Right atrium auricular region (tissue), 2 donors: ENCODE measurements at places on chromosomes 2 and 18. TPM values are rescaled to one million over a fixed set of nuclear protein-coding genes. Genes with fewer than 3 reads are reported as not detected.

DNA sequence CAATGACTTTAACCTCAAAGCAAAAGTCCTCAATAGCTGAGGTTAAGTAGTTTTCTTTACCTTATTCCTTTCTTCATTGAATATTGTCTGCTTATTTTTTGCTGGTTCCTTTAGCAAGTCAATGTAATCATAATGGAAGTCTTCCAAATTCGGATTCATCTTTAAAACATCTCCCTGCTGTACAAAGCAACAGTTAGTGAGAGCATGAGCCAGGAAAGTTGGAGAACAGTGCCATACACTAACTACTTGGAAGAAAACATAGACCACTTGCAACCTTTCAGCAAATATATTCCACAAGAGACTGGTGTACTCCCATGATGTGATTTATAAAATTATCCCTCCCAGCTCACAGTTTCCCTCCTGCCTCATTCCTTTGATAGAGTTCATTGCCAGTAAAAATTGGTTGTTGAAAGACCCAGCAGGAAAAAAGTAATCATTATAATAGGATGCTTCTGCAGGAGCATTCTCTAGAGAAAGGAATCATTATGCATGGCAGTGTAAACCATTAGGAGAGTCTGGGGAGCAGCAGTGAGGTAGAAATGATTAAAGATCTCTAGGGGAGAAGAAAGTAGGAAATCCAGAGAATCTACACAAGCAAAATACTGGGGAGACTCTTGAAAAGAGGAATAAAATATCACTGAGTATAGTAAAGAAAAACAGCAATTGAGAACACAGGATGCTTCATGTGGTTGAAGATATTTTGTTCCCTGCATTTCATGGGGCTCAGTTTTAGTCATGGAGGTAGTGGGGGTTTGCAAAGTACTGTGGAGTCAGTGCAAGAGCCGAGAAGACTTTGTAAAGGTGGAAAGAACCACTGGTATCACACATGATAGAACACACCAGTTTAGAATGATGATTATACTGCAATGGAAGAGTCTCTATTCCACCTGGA, 38.6 kb upstream of the TTN start:
- H3K27ac ChIP-seq = no peak overlapping the region
- H3K4me3 ChIP-seq = no peak overlapping the region
- H3K27me3 ChIP-seq = no peaks in the 10 kb centered on the region
- DNase-seq = no peak

DNA sequence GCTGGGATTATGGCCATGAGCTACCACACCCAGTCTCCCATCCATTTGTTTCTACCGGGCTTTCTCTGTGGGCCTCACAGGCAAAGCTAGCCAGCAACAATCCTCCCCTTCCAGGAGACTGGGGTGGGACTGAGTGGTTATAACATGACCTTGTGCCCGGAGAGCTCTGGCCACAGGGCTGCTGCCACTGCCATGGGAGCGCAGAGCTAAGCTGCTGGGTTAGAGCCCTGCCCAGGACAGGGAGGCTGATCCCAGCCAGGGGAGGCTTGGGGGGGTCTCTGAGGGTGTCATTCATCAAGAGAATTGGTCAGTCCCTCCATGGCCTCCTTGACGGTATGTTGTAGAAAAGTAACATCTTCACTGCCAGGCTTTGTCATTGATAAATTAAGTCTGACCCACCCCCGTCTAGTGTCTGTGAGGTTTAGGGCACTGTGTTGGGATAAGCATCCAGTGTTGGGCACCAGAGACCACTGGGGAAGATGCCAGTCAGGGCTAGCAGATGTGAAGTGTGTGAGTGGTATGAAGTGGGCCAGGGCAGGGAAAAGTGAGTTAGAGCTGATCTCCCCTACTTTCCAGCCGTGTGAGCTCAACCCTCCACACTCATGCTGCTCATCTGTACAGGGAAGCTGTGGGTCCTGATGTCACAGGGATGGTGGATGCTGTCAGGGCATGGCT, 368.4 kb upstream of the HS6ST1 start:
- no peaks in the 10 kb centered on the region for H3K36me3 ChIP-seq
- H3K4me1 ChIP-seq = no peaks in the 10 kb centered on the region
- no peak overlapping the region for H3K4me3 ChIP-seq

DNA sequence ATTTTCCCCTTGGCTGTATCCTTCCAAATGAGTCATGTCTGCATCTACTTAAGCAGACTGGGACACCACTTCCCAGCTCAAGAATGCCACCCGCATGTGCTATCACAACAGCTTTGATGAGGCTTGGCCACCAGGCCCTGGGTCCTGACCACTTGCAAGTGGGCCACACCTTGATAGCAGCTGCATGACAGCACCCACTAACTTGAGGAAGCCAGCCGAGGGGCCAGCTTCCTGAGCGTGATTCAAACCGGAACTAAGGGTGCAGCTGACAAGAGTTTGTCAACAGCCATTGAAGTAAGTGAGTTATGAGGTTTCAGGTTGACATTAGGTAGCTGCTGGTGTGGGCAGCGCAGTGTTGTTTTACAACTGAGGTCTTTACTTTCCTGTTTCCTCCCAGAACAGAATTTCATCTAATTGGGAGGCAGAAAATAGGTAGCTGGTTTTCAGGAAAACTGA, 54.4 kb downstream of the EPHA4 start:
- H3K36me3 ChIP-seq = no peaks in the 10 kb centered on the region
- no peak overlapping the region for H3K4me3 ChIP-seq
- DNase-seq = peak; percentile 71
- H3K27ac ChIP-seq = peak overlapping the region; percentile 72
- H3K4me1 ChIP-seq = no peaks in the 10 kb centered on the region

GRCh38 chr2:77962943-77963342, 440.8 kb upstream of the LRRTM4 start:
- H3K36me3 ChIP-seq = no peaks in the 10 kb centered on the region
- H3K4me3 ChIP-seq = no peak overlapping the region
- H3K27ac ChIP-seq = no peak overlapping the region
- no peaks in the 10 kb centered on the region for H3K4me1 ChIP-seq
- H3K27me3 ChIP-seq = no peaks in the 10 kb centered on the region

- H3K27ac ChIP-seq = no peak overlapping the region
- H3K36me3 ChIP-seq = no peaks in the 10 kb centered on the region
- no peaks in the 10 kb centered on the region for H3K27me3 ChIP-seq
- no peak overlapping the region for H3K4me3 ChIP-seq
- H3K4me1 ChIP-seq = peaks cover 8% of the 10 kb centered on the region
Observed at GRCh38 chr2:204258890-204259289, 286.4 kb upstream of the PARD3B start.

GRCh38 chr2:146873646-146874259, 971.1 kb upstream of the ACVR2A start:
- H3K4me1 ChIP-seq = no peaks in the 10 kb centered on the region
- no peak overlapping the region for H3K27ac ChIP-seq
- no peak overlapping the region for H3K4me3 ChIP-seq
- DNase-seq = no peak
- no peaks in the 10 kb centered on the region for H3K27me3 ChIP-seq
- H3K36me3 ChIP-seq = no peaks in the 10 kb centered on the region

GRCh38 chr2:232332940-232333259, 45.7 kb upstream of the ALPP start:
- H3K4me1 ChIP-seq = no peaks in the 10 kb centered on the region
- no peaks in the 10 kb centered on the region for H3K36me3 ChIP-seq
- H3K4me3 ChIP-seq = no peak overlapping the region
- no peak for DNase-seq
- no peak overlapping the region for H3K27ac ChIP-seq

- no peaks in the 10 kb centered on the region for H3K27me3 ChIP-seq
- H3K36me3 ChIP-seq = peaks cover 16% of the 10 kb centered on the region
- no peak overlapping the region for H3K4me3 ChIP-seq
- no peak for DNase-seq
Observed at GRCh38 chr2:144405982-144406788, 113.7 kb downstream of the ZEB2 start.

The ANKRD23 gene
- 23.0 TPM for total RNA-seq

- H3K4me3 ChIP-seq = no peak overlapping the region
- H3K4me1 ChIP-seq = no peaks in the 10 kb centered on the region
Observed at GRCh38 chr2:123976054-123976648, 48.9 kb upstream of the CNTNAP5 start.

The SP140 gene
- 0.26 TPM for total RNA-seq

DNA sequence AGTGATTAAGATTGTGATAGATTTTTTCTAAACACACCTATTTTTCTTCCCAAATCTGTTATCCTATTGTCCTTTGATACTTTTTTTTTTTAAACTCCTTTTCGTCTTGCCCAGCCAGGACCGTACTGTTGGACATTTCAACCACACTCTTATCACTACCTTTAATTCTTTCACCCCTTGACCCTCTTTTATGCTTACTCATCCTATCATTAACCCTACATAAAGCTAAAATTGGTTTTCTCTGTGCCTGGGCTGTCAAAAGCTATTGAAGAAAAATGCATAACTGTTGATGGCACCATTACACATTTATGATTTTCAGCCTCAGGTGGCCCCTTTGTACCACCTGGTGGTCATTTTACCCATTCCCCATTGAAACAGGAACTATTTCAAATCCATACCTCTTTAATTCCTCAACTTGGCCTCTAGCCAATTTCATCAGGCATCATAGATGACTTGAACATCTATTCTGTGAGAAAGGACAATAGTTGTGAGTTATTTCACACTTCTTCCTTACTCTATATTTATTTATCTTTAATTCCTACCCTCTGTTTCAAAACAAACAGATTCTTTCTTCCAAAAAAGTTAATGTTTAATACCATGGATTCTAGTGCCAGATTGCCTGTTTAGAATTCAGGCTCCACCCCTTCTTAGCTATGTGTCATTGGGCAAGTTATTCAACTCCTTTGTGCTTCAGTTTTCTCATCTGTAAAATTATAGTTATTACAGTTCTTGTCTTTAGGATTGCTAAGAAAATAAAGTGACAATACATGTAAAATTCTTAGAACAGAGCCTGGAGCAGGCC, 258.6 kb downstream of the CAMKMT start:
- no peak for DNase-seq
- no peak overlapping the region for H3K4me3 ChIP-seq
- no peaks in the 10 kb centered on the region for H3K36me3 ChIP-seq
- no peaks in the 10 kb centered on the region for H3K27me3 ChIP-seq
- no peaks in the 10 kb centered on the region for H3K4me1 ChIP-seq

- DNase-seq = no peak
- no peaks in the 10 kb centered on the region for H3K27me3 ChIP-seq
Observed at GRCh38 chr2:172834881-172835280, 99.2 kb downstream of the RAPGEF4 start.

GRCh38 chr2:208092093-208092832, 32.1 kb downstream of the CRYGD start:
- H3K4me1 ChIP-seq = peaks cover 5% of the 10 kb centered on the region
- H3K36me3 ChIP-seq = no peaks in the 10 kb centered on the region
- DNase-seq = no peak
- H3K27ac ChIP-seq = no peak overlapping the region

DNA sequence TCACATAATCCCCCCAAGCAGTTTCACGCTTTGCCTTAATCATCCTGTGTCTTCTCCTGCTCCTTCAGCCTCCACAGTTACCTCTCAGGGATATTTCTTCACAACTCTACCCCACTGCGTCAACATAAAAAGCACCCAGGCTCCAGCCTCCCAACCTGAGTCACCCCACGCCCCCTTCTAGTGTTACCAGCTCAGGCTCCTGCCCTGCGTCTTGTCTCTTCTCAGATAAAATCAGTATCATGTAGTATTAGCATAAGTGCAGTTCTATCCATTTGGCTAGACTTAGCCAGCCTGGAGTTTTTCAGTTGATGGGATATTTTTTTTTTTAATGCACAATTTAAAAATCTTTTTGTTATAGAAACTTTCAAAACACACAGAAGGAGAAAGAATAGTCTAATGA, 9.6 kb upstream of the PELI1 start:
- H3K4me3 ChIP-seq = no peak overlapping the region
- no peaks in the 10 kb centered on the region for H3K4me1 ChIP-seq
- H3K36me3 ChIP-seq = no peaks in the 10 kb centered on the region
- no peak for DNase-seq
- H3K27ac ChIP-seq = no peak overlapping the region

DNA sequence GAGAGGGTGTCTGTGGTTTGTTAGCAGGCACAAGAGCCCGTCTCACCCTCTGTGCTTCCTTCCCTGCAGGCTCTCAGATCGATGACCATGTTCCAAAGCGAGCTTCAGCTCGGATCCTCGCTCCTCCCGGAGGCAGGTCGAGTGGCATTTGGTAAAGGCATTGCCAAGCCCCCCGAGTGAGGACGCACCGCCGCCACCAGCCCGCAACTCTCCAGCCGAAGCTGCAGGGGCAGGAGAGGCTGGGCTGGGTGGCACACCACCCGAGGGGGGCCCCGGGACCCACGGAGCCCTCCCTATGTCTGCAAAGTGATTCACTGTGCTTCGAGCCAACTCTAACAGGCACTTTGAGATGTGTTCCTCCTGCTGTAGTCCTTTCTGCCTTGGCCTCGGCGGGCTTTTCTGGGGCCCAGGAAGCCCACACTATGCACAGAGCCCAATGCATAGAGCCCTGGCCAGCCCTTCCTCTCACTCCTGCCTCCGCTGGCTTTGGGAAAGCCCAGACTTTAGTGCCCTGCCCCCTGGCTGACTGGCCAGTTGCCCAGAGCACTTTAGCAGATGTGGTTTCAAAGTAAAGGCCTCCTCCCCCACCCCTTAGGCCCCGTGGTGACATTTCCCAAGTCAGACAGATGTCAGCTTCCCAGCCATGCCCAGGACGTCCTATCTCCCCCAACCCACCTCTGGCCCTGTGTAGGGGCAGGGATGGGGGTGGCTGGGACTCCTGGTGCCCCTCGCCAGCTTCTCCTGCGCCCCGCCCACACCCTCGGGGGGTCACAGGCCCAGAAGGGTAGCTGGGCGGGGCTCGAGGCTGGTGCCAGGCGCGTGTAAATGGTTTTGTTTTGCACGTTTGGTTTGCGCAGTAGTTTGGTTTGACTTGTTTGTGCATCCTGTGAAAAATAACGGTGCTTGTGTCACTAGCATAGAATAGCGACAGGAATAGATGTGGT, 23.3 kb upstream of the MAPRE3 start:
- H3K4me3 ChIP-seq = no peak overlapping the region
- H3K4me1 ChIP-seq = no peaks in the 10 kb centered on the region
- DNase-seq = no peak
- no peaks in the 10 kb centered on the region for H3K36me3 ChIP-seq

GRCh38 chr18:2171840-2172625, 399.3 kb downstream of the METTL4 start:
- no peak overlapping the region for H3K27ac ChIP-seq
- H3K36me3 ChIP-seq = no peaks in the 10 kb centered on the region
- no peaks in the 10 kb centered on the region for H3K4me1 ChIP-seq
- no peaks in the 10 kb centered on the region for H3K27me3 ChIP-seq
- no peak overlapping the region for H3K4me3 ChIP-seq
- no peak for DNase-seq
